HCT116 (cell line): ENCODE measurements at places on chromosomes 3 and 15.

- no peak for DNase-seq
Observed at GRCh38 chr15:41032079-41032328, 78.7 kb downstream of the CHAC1 start.

DNA sequence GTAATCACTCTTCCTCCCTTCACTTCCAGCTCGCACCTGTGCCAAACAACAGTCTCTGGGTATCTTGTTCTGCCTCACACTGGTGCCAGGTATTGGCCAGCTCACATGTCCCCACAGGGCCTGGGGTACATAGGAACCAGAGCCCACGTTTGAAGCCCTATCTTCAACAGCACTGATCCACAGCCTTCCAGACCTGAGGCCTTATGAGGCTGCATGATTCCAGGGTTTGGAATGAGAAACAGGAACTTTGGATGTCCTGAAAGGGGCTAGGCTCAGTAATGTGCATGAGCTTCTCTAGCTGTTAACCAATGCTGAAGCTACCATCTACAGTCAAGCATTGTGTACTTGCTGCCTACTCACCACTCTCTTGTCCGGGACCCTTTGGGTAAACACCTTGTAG is 92.4 kb downstream of the GPR156 start:
- no peak for DNase-seq

GRCh38 chr15:90545095-90545494 is 15.4 kb downstream of the CRTC3 start:
- DNase-seq, result no peak

GRCh38 chr3:143311096-143311495 is 191.5 kb downstream of the CHST2 start:
- DNase-seq, result no peak

GRCh38 chr3:13073326-13074005 is at the start of gene IQSEC1:
Gene IQSEC1 (minus strand): TSS chr3:13073429. CDS start chr3:13073014, 415 bp downstream.
- DNase-seq, result no peak

DNA sequence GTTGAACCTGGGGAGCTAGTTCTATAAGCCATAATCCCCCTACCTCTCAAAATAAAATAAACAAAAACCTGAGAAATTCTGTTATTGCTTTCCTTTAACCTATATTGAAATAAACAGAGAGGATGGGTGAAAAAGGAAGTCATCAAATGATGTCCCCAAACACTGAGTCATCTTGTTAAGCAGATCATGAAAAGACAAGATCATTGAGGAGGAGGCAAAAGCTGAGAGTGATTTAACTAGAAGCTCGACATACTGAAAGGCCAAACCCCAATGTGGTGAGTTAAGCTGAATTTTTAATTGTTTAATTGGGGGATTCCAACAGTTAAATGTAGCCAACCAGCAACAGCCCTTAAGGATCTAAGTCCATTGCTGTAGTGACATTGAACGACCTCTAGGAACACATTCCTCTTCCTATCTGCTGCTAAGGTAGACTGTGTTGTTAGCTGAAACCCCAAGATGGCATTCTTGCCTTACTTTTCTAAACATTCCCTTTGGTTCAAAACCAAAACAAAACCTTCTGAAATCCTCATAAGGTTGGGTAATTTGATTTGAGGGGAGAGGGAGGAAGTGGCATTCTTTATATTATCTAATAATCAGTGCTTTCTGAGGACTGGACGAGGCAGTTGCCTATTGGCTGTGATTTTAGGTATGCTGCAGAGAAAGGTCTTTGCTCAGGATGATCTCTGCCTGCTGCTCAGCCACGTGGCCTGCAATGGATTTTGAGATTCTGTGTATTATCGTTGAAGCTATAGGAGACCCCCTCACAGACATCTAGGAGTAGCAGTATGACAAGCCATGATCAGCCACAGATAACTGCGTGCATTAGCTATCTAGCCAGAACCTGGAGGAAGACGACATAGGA is 62.7 kb upstream of the BNIP2 start:
- peak; percentile 10 for DNase-seq

GRCh38 chr3:25385807-25386460 is 42.1 kb upstream of the RARB start:
- no peak for DNase-seq

- DNase-seq, result no peak
Observed at GRCh38 chr3:13688034-13688433, 139.1 kb downstream of the FBLN2 start.

- no peak for DNase-seq
Observed at GRCh38 chr15:81859737-81860516, 185.9 kb downstream of the MEX3B start.

DNA sequence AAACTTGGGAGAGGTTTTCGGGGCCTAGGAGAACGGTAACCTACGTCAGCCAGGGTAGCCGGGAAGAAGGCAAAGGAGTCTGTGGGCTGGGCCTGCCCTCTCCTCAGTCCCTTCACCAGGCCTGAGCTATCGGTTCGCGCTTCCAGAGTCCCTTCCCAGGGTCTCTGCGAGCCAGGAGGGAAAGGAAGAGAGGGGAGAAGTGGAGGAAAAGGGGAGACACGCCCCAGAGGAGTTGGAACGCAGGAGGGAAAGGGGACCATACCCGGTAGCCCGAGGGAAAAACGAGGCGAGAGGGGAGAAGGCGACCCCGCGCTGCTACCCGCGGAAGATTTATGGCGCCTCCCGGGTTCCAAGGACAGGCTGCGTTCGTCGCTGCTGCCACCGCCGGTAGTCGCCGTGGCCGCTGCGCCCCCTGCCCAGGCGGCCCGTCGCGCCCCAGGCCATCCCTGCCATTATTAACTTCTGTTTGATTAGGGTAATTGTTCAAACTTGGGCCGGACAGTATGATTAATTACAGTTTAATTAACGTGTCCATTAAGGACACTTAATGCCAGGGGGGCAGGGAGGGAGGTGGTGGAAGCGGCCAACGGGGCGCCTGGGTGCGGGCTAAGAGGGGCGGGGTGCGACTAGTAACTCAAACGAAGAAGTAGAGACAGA is 3.4 kb upstream of the SKOR1 start:
- no peak for DNase-seq

DNA sequence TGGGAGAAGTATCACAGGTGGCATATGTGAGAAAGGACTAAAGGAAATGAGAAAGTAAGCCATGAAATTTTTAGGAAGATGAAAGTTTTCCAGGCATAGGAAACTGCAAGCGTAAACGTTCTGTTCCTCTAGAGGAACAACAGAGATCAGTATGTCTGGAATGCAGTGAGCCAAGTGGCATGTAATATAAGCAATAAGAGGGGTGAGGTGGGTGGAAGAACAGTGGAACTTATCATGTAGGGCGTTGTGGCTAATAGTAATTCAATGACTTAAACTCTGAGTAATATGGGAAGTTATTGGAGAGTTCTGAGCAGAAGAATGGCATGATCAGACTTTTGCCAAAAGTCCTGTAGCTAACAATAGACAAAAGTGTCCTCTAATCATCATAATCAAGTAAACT is 902.9 kb downstream of the EPHA3 start:
- no peak for DNase-seq

DNA sequence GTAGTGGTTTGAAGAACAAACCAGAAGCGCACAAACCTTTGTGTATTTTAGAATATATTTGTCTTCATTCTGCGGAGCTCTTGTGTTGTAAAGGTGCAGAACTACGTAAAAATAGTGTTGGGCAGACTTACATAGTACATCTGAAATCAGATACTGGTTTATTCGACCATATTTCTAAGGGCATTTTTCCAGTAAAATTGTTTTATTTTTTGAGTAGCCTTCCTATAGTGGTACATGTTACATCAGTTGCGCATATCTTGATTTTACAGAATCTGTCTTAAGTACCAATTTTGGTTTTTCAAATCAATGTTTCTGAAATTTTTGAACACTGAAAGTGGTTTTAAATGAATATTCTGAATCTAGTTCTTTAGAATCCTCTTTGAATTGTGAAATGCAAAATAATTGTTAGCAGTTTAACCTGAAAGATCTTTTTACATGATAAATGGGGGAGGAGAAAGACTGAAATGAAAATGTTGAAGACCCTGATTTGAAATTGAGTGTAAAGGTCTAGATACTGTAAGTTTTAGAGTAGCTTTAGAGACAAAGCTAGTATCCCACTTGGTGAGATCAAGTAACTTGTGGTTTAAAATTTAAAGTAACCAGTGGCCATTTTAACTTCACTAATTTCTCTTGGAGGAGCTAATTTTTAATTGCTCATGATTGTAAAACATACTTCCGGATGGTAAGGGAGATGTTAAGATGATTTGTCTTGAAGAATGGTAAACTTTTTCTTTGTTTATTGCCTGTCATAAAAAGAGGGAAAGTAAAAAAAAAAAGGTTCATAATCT is 15.5 kb upstream of the CHD2 start:
- DNase-seq, result no peak
